OCI-M1 (cell line): ENCODE measurements at places on chromosomes 5 and 9.

DNA sequence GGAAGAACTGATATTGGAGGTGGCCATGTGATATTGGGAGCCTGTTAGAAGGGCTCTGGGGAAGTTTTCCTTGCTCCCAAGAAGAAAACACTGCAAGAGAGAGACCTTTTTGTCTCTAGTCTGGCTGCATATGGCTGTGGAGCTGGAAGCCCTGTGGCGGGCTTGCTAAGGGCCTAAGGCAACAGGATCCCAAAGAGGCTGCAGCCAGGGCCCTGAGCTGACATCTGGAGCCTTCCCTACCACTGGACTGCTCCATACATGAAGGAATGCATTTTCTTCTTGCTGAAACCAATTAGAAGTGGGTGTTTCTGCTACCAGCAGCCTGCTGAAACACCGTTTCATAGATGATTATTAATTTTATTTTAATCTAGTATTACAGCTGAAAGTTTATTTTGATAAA, 42.2 kb downstream of the GNAQ start:
- no peak for DNase-seq

GRCh38 chr5:33479311-33479710, 38.5 kb downstream of the TARS1 start:
- no peak for DNase-seq

- DNase-seq, result peak; percentile 64
Measured at GRCh38 chr9:113446323-113446740, 17.2 kb upstream of the RGS3 start.

GRCh38 chr5:67620424-67621397, 424.1 kb upstream of the CD180 start:
- no peak for DNase-seq

DNA sequence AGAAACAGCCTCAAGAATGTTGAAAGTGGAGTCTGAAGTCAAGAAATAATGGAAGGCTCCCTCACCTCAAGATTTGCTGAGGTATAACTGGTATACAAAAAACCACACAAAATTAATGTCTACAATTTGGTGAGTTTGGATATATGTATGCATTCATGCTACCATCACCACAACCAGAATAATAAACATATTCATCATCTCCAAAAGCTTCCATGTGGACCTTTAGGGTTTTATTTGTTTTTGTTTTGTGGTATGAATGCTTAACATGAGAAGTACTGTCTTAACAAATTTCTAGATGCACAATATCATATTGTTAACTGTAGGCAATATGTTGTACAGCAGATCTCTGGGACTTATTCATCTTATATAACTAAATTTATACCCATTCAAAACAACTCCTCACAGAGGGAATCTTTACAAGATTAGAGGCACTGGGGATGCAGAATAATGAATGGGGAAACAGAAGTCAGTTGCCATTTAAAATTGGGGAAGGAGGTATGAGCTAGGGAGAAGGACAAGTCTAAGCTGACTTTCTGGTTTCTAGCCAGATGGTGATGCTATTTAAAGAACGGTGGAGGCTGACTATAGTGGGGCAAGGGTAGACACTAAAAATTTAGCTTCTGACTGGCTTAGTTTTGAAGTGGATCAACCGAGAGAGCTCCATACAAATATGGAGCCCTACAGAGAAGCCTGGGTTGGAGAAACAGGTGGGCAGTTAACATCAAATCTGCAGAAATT, 213.9 kb downstream of the BNC2 start:
- DNase-seq, result no peak

DNA sequence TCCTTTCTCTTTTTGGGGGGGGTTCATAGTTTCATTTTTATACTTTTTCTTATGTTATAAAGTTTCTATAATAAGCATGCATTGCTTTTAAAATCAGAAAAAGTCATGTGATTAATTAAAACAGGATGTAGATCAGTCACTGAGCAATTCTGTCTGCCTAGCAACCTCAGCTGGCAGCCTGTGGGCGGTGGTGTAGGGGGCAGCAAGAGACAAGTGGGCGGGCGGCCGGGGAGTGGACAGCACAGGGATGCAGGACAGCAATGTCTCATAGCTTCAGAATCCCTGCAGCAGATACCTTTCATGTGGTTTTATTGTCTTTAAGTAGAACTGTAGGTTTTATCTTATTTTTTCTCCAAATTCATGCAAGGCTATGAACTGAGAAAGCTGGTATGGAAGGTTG, 101.9 kb upstream of the S1PR3 start:
- DNase-seq, result no peak

GRCh38 chr5:139635606-139636206, 12.4 kb upstream of the CXXC5 start:
- peak; percentile 91 for DNase-seq

GRCh38 chr9:4143936-4144717, 155.7 kb downstream of the GLIS3 start:
- no peak for DNase-seq

DNA sequence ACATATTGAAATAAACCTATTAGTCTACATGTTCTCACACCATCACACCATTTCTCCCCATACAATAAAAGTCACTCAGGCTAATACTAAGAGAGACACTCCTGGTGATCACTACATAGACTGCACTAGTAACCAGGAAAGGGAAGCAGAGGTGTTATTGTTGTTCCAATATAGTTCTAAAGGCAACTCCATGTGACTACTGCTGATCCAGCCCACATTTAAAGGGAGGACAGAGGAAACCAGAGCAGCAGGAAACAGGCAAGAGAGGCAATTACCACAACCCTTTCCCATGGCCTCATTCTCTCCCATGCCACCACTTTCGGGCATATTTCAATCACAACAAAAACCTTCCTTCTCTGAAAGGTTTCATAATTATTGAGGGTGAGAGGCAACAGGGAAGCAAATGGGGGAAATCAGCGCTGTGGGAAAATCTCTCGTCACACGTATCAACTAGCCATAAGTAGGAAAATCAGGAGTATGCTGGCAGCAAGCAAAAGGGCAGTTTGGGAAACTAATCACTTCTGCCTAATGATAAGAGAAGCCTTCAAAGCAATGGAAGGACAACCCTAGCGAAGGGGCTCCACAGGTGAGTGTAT, 1.8 kb downstream of the UBAP2 start:
- DNase-seq, result peak; percentile 40

DNA sequence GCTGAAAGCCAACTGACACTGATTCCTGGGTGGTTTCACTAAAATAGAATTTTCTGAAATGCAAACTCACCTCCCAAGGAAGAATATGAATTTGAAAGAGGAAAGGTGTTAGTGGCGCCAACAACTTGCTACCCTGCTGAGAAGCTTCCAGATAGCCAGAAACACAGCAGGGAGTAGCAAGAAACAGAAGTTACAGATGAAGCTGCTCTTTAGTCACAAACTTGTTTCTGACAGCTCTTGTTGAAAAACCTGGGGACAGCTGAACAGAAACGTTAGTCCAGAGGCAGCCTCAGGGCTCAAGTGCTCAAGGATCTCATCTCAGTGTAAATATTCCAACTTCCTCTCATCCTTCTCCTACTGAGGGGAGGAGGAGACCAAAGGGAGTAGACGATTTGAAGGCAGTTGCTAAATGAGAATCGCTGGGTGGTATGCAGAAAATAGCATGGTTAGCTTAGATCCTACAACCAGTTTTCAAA, 184.1 kb downstream of the PDE4D start:
- no peak for DNase-seq

- DNase-seq, result peak; percentile 67
Measured at GRCh38 chr9:91775011-91775707, 174.9 kb downstream of the ROR2 start.

GRCh38 chr5:32233696-32234447, 59.8 kb upstream of the GOLPH3 start:
- DNase-seq, result no peak

GRCh38 chr5:35794684-35795375, 61.9 kb upstream of the IL7R start:
- no peak for DNase-seq

- no peak for DNase-seq
Measured at GRCh38 chr9:84300271-84300670, 40.3 kb downstream of the SLC28A3 start.

DNA sequence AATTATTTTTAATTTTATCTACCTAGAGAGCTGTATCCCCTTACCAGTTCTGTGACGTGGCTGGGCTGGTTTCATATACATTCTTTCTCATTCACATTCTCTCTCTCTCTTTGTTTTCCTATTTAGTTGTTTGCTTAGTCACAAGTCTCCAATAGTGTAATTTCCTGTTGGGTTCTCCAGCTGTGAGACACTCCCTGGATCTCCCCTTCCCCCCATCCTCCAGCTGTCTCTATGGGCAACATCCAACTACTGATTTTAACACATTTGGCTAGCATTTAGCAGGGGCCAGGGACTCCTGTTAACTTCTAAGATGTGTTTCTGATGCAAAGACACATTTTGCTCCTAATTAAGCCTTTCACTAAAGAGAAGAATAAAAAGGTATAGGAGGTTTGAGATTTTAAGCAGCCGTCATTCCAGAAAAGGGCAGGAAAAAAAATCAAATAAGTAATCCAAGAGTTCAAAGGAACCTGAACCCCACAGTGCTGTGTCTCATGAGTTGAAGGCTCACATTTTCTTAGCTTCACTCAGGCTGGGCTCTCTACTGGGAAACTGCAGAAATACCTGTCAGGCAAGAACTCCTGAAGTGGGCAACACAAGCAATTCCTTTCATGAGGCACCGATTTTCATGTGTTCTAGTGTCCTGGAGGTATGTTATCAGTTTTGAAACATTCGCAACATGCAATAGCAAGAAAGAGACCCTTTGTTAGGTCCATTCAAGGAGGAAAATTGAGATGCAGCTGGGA, 198.7 kb upstream of the C9orf72 start:
- DNase-seq, result no peak

DNA sequence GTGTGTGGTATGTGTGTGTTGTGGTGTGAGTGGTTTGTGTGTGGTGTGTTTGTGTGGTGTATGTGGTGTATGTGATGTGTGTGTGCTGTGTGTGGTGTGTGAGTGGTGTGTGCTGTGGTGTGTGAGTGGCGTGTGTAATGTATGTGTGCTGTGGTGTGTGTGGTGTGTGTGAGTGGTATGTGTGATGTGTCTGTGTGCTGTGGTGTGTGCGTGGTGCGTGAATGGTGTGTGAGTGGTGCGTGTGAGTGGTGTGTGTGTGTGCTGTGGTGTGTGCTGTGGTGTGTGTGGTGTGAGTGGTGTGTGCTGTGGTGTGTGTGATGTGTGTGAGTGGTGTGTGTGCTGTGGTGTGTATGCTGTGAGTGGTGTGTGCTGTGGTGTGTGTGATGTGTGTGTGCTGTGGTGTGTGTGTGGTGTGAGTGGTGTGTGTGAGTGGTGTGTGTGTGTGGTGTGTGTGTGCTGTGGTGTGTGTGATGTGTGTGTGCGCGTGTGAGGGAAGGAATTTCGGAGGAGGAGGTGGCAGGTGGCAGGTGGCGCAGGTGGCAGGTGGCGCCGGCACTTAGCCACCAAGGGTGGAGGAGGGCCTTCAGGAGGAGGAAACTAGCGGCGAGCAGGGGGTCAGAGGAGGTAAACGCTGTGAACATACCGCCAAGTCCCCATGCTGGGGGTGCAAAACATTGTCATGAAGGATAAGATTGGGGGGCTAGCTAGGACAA, 191.8 kb downstream of the MELK start:
- no peak for DNase-seq

- DNase-seq, result no peak
Measured at GRCh38 chr9:116753389-116753788, 66.3 kb downstream of the TRIM32 start.

DNA sequence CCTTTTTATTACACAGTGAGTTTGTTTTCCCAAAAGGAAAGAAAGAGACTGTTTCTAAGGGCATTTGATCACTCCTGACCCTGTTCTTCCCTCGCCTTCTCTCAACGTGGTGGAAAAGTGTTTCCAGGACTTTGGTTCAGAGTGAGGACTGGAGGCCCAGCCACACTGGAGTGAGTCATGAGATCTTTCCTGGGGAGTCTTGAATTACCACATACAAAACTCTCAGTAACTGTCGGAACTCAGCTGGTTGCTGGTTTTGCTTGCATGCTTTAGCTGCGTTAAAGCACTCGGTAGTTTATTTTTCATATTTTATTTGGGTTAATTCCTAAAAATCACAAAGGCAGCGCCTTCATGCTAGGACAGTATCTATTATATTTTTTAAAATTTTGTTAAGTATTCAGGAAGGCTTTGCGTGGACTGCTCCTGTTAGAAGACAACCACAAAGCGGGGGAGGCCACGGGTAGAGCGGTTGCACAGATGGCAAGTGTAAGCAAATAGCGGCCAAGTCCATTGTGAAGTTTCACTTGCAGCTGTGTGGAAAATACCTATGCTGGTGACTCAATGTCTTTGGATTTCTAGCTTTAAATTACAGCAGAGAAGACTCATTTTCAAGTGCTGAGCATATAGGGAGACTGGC, 77.7 kb downstream of the ARSB start:
- peak; percentile 61 for DNase-seq

GRCh38 chr9:33103501-33104281, 27.2 kb upstream of the SMU1 start:
- no peak for DNase-seq

DNA sequence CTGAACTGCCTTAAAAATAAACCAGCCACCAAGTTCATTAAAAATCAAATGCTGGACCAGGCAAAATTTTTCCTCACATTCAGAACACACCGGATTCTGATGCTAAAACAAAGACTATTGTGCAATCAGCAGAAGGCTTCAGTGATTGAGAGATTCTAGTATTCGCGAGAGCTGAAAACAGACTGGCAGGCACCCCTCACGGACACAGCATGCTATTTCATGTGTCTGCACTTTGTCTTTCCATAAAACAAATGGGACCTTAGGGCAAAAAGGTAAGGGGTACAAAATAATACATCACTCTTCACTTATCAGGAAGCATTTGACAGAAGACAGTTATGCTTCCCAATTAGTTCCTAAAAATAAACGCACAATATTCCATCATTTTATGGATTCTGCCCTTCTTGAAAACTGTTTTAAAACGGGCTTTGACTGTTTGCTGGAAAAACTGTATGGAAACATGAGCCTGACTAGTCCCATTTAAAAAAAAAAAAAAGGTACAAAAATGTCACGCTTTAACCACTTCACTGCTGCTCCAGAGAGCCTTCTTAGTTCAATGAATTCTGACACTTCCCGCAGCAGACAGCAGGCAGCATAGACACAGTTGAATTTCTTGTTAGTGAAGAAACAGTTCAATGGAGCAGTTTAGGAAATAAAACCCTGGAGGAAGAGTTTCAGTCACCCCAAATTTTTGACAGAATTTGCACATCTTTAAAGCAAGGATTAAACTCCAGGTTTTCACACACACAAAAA, 99.2 kb downstream of the MED27 start:
- DNase-seq, result no peak

- no peak for DNase-seq
Measured at GRCh38 chr9:22401671-22402070, 45.0 kb upstream of the DMRTA1 start.

GRCh38 chr9:129478961-129479630, 141.8 kb downstream of the C9orf50 start:
- no peak for DNase-seq

- no peak for DNase-seq
Measured at GRCh38 chr9:72919246-72919945, 33.5 kb downstream of the ALDH1A1 start.

- DNase-seq, result no peak
Measured at GRCh38 chr5:53674121-53674520, 113.7 kb downstream of the NDUFS4 start.

GRCh38 chr9:21715408-21715807, 87.0 kb upstream of the MTAP start:
- DNase-seq, result peak; percentile 2

- DNase-seq, result no peak
Measured at GRCh38 chr9:112526973-112527372, 40.3 kb downstream of the KIAA1958 start.

GRCh38 chr9:108040783-108041182, 551.2 kb upstream of the KLF4 start:
- no peak for DNase-seq

GRCh38 chr5:52757527-52757926, 30.2 kb upstream of the ITGA1 start:
- DNase-seq, result no peak
